RWPE1 (cell line): ENCODE measurements at places on chromosomes 2 and 18.

- DNase-seq = peak; percentile 20
Observed at GRCh38 chr2:196927376-196928225, 1.1 kb upstream of the PGAP1 start.

GRCh38 chr2:162153608-162154224 is 1.7 kb upstream of the GCG start:
- peak; percentile 60 for DNase-seq

- DNase-seq = no peak
Observed at GRCh38 chr2:120628248-120628647, 107.4 kb upstream of the GLI2 start.

GRCh38 chr2:164430166-164430783 is 191.0 kb downstream of the GRB14 start:
- peak; percentile 30 for DNase-seq

- DNase-seq = no peak
Observed at GRCh38 chr18:34977838-34978532, 63.2 kb upstream of the MAPRE2 start.

DNA sequence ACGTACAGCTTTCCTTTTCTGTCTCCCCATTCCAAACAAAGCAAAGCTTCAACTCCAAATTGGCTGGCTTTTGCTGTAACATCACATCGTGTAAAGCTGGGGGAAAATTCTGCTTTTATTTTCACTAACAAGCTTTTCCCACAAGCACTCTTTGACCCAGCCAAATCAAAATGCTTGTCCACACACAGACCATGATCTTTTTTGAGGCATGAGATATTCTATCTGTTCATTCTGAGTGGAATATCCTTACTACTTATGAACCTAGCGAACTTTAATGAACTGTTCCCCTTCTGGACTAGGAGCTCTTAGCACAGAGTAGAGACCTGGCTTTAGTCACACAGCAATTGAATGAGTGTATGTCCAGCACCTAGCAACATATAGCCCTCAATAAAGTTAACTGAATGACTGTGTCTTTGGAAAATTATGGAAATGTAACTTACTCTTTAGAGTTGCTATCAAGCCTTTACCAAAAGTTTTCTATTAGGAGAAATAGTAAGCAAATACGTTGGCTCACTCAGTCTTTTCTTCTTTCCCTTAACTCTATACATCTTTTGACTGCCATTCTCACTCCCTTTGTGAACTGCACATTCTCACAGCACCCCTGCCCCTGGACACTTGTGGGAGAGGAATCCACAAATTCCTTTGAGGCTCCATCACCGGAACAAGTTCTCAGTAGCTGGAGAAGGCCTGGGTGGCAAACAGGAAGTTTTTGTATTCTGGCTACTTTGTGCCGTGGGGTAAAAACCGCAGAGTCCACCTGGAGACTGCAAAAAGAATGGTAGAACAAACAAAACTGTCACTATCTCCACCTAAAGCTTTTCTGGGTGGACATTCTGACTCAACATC is 1.3 kb upstream of the UBE2E3 start:
- DNase-seq = no peak

GRCh38 chr18:74760436-74760835 is 162.8 kb downstream of the ZNF407 start:
- no peak for DNase-seq

- no peak for DNase-seq
Observed at GRCh38 chr2:237305579-237305978, 108.4 kb downstream of the COL6A3 start.

GRCh38 chr2:181419129-181419855 is 37.9 kb upstream of the ITGA4 start:
- DNase-seq = no peak

DNA sequence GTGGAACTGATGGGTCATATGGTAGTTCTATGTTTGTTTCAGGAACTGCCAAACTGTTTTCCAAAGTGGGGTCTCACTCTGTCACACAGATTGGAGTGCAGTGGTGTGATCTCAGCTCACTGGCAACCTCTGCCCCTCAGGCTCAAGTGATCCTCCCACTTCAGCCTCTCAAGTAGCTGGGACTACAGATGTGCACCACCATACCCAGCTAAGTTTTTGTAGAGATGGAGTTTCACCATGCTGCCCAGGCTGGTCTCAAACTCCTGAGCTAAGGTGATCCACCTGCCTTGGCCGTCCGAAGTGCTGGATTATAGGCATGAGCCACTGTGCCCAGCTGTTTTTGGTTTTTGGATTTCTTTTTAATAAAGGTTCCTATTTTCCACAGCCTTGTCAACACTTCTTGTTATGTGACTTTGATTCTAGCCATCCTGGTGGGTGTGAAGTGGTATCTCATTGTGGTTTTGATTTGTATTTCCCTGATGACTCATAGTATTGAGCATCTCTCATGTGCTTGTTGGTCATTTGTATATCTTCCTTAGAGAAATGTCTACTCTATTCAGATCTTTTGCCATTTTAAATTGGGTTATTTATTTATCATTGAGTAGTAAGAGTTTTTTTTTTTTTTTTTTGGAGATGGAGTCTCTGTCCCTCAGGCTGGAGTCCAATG is 22.8 kb downstream of the NPC1 start:
- no peak for DNase-seq

DNA sequence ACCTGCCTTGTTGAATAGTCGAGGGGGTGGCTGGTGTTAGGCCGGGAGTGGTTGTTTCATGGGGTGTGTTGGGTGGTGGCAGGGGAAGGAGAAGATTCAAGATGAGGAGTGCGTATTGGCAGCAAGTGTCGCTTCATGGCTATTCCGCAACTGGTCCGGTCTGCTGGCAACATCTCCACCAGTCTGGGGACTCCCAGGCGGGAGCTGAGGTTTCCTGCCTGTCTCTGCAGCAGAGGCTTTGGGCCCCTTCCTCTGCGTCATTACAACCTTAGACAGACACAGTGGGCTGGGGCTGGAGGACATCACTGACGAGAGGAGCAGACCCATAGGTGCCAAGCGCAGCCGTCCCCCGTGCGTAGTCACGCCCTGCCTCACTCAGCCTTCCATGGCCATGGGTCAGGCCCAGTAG is 64.0 kb upstream of the MCFD2 start:
- DNase-seq = no peak

DNA sequence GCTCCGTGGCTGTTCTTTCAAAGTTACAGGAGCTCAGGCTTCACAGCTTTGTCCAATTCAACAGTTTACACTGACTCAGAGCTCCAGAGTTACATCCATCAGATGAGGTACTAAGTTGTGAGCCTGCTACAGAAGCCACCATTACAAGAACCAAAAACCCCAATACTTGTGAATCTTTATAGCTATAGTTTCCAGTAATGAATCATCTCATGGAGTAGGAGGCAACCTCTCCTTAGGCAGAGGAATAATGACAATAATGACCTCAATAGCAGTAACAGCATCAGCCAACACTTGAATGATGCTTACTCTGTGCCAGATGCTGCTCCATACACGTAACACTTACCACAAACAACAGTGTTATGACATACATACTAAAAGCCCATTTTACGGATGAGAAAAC is 3.6 kb downstream of the ZC3H8 start:
- DNase-seq = no peak

DNA sequence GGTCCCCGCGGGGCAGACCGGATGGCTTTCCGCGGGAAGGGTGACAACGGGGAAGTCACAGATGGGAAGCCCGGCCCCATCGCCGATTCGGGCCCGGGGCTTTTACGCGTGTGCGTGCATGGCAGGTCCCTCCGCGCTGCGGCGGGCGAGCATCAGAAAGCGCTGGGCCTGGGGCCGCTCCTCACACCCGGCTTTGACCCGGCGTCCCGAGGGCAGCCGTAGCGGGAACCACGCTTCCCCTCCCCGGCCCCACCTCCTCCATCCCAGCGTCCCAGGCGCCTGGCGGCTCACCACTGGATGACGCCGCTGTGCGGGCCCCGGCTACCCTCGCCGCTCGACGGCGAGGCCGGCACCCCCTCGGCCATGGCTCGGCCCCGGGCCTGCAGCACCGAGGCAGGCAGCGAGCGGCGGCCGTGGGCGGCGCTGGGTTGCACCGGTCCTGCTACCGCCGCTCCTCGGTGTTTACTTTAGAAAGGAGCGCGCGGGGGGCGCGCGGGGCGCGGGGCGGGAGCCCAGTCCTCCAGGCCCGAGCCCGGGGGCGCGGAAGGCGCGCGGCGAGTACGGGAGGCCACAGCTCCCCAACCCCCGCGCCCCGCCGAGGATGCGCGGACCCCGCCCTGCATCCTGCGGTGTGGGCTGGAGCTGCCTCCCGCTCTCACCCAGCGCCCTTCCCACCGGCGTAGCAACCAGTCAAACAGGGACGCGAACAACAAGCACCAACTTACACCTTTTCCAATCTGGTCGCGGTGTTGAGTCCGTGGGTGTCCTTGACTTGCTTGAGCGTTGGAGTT is 806 bp downstream of the RFX8 start:
- DNase-seq = peak; percentile 45
